Caudate nucleus (tissue), 63 donors: ENCODE measurements at places on chromosomes 7 and 10.

DNA sequence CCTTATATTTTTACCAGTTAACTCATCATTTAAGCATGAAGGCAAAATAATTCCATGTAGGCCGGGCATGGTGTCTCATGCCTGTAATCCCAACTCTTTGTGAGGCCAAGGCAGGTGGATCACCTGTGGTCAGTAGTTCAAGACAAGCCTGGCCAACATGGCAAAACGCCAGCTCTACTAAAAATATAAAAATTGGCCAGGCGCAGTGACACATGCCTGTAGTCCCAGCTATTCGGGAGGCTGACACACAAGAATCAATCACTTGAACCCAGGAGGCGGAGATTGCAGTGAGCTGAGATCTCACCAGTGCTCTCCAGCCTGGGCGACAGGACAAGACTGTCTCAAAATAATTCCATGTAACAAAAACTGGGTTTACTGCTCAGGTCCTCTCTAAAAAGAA, 18.3 kb downstream of the HNRNPA2B1 start:
- no peak for DNase-seq

GRCh38 chr10:120827251-120827875, 23.8 kb upstream of the WDR11 start:
- no peak for DNase-seq

GRCh38 chr7:88795553-88795952, at the start of gene TEX47:
TSS of gene TEX47 (minus strand) at chr7:88795737. CDS start at chr7:88794942, 795 bp downstream.
- DNase-seq: no peak

- DNase-seq: no peak
Observed at GRCh38 chr10:58672845-58673244, 160.2 kb downstream of the BICC1 start.

GRCh38 chr7:80284855-80285254, 150.2 kb downstream of the GNAI1 start:
- no peak for DNase-seq

- no peak for DNase-seq
Observed at GRCh38 chr10:133361773-133362441, 4.1 kb upstream of the FUOM start.

GRCh38 chr10:131644289-131644688, 256.5 kb upstream of the PPP2R2D start:
- DNase-seq: no peak

DNA sequence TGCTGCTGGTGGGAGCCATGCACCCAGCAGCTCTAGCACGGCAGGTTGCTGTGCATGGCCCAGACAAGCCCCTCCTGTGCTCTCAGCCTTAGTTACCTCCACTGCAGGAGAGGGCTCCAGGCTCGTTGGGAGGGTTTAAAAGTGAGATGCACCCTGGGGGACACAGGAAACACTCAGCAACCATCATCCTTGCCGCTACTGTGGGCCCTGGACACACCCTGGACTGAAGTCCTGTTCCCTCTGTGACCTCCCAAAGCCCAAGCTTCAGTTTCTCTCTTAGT, 49.0 kb downstream of the FOXL3 start:
- DNase-seq: no peak

DNA sequence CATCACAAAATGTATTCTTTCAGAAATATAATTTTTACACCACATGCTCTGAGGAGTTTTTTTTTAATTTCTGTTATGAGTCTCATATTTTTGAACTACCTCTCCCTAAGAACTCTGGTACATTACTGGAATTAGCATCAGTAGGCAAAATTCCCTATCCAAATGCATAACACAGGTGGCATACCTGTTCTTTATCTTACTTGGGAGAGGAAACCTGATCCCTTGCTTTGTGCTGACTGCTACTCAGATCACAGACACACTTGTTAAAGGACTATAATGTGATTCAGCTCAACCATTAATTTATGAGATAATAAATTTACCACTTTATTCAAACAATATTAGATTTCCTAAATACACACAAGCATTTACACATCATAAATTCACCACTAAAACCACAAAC, 617.2 kb downstream of the GRM8 start:
- no peak for DNase-seq

DNA sequence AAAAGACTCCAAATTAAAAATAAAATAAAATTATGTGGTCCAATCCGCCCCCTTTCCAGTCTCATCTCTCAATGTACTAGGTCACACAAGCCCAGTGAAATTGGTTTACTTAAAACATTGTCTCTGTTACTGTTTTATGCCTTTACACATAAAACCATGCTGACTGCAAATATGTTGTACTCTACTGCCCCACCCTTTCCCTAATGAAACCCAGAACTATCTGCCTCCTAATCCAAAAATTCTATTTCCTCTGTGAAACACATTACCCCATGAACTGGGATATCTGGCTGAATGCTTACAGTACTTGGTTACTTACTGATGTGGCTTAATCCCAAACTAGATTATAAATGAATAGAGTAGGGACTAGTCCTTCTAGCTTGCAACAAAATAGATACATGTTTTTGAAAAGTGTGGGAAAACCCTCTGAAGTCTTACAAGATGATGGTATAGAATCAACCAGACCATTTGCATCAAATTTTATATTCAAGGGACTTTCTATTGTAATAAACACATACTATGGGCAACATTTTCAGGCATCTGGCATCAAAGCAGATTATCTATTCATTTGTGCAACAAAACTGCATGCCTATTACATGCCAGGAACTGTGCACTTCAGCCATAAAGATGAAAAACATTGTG, 10.0 kb upstream of the KMT2E start:
- DNase-seq: no peak

- no peak for DNase-seq
Observed at GRCh38 chr7:125878988-125879387, 949.4 kb upstream of the POT1 start.

GRCh38 chr7:106927536-106927935, 62.5 kb downstream of the PIK3CG start:
- no peak for DNase-seq

GRCh38 chr10:111114758-111115500, 38.1 kb downstream of the ADRA2A start:
- no peak for DNase-seq

DNA sequence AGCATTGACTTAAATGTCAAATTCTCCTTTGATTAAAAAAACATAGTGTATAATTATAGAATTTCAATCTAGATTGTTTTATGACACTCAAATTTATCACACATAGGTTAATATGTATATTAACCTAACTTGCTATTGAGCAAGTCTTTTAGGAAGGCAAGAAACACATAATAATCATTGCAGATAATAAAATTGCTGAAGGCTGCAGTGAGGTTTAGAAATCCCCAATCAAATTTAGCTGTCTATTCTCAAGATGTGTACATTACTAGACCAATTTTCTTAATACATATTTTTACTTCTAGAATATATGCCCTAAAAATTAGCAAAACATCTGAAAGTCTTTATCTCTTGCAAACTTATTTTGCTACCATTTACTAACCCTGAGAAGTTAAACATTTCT, 34.9 kb upstream of the SEMA3D start:
- no peak for DNase-seq

- DNase-seq: no peak
Observed at GRCh38 chr10:26743091-26743490, 45.6 kb downstream of the PDSS1 start.

- DNase-seq: no peak
Observed at GRCh38 chr7:154651501-154651900, 351.4 kb downstream of the PAXIP1 start.

- DNase-seq: no peak
Observed at GRCh38 chr7:28688651-28689050, 269.5 kb downstream of the TRIL start.

- DNase-seq: no peak
Observed at GRCh38 chr7:128022631-128023532, 8.4 kb downstream of the LRRC4 start.

- DNase-seq: no peak
Observed at GRCh38 chr10:118315629-118316028, 26.5 kb downstream of the FAM204A start.

- no peak for DNase-seq
Observed at GRCh38 chr7:22578007-22578733, 78.2 kb upstream of the STEAP1B start.

DNA sequence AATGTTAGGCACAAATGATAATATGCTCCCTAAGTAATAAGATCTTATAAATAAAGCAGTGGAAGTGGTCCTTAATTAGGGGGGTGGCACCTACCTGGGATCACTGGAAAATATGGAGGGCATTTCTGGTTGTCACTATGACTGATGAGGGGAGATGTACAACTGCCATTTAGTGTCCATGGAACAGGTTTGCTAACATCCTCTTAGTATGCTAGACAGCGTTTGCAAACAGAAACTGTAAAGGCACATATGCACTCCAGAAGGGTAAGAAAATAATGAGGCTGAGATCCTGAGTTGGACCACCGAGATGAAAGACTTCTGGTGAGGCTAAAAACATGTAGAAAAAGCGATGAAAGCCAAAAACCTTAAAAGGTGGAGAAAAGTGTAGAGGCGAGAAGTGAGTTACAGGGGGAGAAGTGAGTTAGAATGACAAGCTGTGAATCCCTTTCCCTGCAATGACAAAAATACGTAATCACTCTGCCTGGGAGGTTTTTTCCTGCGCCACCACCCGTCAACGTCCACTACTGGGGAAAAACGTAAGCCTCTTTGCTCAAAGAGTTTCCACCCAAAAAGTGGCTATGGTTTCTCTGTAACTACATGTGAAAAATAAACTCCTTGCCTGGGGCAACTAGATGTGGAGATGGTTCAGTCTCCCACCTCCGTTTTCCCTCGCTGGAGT, 767 bp downstream of the KRIT1 start:
- DNase-seq: no peak

- no peak for DNase-seq
Observed at GRCh38 chr7:129630341-129630740, 18.8 kb downstream of the NRF1 start.

- no peak for DNase-seq
Observed at GRCh38 chr10:50653142-50653541, 29.4 kb upstream of the SGMS1 start.

DNA sequence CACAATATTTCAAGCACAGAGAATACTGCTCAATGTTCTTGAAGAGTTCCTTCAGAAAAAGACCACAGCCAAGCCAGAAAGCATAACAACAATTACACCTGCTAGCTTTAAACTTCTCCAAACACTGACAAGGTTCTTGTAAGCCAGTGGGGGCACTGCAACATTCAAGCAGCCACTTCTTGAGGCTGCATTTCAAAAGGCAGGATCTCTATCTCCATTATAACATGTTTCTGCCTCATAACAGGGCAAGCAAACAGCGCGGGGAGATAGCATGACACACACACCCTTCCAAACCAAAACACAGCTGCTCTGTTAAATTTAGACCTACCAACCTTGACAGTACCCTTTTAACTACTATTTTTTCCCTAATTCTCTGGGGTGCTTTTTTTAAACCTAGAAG, 30.8 kb downstream of the CHCHD3 start:
- no peak for DNase-seq

DNA sequence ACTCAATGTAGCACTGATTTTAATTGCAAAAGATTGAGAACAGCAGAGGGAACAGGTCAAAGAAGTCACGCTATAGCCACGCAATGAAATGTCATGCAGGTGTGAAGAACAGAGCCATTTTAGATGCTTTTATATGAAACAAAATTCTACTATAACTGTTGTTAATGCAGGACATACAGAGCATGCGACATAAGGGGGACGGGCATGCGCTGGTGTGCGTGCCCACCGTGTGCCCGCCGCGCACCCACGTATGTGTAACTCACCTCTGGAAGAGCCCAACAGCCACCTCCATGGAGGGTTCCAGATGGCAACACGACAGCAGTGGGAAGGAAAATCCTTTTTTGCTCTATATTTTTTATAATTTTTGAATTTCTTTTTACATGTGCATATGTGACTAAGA, 410.0 kb upstream of the RNF32 start:
- DNase-seq: no peak

DNA sequence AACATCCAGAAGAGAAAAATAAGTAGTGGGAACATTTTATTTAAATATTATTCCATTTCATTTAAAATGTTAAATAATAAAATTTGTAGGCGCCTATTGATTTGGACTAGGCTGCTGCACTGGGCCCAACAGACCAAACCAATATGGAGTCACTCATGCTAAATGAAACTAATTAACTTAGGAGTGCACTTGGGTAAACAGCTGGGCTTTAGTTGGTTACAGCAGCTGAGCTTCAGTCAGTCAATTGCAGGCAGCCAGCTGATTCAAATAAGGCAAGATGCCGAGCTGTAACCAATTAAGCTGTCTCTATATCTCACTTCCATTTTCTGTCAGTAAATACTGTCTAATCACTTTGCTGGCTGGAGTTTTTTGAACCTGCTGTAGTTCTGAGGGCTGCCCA, 102.1 kb upstream of the WDR11 start:
- DNase-seq: no peak

DNA sequence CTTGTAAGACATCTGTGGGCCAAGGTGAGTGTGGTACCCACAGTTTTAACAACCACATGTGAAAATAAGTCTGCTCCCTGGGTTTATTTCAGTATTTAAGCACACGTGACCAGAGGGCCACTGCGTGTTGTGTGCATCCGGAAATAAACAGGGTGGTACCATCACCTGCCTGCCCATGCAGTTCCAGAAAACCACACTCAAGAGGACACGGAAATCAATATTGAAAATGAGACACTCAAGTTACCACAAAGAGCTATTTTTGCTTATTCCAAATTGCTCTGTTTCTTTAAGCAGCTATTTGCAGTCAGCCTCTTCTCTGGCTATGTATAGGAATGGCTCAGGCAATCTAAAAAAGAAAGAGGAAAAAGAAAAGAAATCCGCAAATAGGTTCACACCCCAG, 71.8 kb upstream of the LOXL4 start:
- DNase-seq: no peak

GRCh38 chr7:90188281-90188680, 23.3 kb upstream of the STEAP2 start:
- no peak for DNase-seq

DNA sequence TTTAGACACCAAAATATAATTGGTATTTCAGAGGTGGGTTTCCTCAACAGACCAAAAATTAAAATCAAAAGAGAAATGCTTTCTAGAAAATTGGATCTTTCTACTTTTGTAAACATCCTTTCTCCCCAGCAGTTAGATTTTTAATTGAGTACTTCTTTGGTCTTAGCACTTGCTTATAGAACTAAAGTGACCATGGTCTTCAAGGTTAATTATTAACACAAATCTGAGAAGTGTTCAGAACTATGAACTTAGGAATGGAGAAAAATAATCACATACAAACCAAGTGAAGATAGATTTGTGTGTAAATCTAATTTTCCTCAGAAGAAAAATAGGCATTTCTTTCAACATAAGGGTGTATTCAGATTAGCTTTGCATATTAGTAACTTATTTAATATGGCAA, 355.4 kb downstream of the ELMO1 start:
- no peak for DNase-seq

- no peak for DNase-seq
Observed at GRCh38 chr10:44809647-44810046, 101.5 kb upstream of the TMEM72 start.

DNA sequence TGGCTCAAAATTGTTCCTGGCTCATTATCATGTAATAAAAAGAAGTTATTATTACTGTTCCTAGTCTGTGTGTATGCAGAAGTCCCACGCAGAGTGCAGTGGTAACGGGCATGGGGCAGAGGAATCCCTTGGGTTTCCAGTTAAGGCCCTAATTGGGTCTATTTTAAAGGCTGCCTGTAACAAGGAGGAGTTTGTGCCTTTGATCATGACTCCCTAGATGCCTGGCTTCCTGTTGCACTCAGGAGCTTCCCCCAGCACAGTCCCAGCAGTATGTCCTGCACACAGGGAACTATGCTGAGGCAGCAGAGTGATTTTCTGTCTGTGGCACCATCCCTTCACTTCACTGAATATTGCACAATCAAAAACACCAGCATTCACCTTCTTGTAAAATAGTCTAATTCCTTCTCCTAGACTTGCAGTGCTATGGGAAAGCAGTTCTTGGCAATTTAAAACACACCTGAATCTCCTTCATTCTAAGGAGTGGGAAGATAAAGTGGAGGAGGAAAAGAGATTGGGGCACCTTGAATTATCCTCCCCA, 22.9 kb downstream of the SORCS1 start:
- DNase-seq: no peak
